ENCODE measurements at places on chromosomes 6 and 20.

GRCh38 chr6:129786548-129786947, 74.6 kb downstream of the TMEM244 start:
- peak; percentile 54 for DNase-seq

DNA sequence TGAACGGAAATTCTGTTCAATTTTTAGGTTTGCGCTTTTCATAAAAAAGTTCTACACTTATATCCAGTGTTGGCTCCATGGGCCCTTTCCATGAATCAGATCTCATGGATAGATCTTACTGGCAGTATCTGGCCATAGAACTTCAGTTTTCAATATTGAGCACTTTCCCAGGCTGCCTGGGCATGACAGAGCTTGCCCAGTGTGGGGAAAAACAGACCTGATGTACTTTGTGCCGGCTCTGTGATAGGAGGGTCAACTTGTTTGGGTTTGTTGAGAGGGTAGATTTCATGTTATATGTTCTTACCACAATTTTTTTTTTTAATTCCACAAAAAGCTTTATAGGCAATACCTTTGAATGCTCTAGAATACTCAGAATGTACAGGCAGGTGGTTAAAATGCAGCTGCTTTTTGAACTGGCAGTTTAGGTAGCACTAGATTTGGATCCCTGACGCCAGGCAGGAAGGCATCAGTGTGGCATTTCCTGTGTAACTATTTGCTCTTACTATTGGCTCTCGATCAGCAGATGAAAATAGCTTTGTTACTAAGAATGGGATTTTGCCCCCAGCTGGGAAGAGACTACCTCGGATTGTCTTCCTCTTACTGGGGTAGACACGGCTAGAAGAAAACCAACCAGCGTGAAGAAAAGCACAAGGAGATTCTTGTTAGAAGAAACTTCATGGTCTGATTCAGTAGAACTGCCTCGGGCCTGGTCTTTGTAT, 404.9 kb upstream of the SOX4 start:
- no peak for DNase-seq

DNA sequence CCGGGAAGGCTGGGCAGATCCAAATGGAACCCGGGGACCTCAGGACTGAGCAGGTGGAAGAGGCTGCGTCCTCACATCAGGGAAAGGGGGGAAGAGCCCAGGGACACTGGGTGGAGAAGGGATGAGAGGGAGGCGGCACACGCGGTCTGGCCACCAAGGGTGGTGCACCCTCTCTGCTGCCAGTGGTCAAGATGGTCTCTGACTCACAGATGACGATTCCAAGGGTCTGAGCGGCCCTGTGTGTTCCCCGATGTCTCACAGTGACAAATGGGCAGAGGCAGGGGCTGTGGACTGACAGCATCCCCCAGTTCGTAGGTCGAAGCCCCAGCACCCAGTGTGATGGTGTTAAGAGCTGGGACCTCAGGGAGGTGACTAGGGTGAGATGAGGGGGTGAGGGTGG, 32.1 kb downstream of the SLCO4A1 start:
- DNase-seq: no peak

- DNase-seq: no peak
These were observed 132.0 kb upstream of the PRDM1 start for GRCh38 chr6:105954148-105954547.

- DNase-seq: no peak
These were observed 5.0 kb upstream of the MYT1 start for GRCh38 chr20:64159286-64159680.

- no peak for DNase-seq
These were observed 405.2 kb downstream of the RFPL4B start for GRCh38 chr6:112752305-112752704.

All from fibroblast of mammary gland (primary cell).